ENCODE measurements at places on chromosomes 2 and 18.

DNA sequence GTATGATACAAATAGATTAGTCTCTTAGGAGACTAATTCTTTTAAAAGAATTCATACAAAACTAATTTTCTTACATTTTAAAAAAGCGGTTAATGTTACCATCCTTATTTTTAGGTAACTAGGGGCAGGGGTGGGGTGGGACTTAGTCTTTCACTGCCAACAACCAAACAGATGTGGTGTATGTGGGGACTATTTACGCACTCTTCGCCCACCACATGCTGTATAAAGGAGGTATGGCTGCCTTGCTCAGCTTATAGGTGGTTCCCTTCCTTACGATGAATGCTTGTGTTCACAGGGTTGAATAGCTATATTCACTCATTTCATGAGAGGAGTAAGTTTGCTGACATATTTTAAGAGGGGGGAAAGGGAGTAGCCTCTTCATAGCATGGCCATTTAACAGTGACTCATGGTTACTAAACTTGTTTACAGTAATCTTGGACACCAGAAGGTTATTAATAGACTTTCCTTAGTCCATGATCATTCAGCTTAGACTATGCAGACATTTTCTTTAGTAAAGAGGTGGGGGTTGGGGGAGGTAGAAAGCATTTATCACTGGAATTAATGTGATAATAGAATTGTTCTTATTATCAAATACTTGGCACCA, 61.8 kb downstream of the CAB39 start:
- no peak for DNase-seq

DNA sequence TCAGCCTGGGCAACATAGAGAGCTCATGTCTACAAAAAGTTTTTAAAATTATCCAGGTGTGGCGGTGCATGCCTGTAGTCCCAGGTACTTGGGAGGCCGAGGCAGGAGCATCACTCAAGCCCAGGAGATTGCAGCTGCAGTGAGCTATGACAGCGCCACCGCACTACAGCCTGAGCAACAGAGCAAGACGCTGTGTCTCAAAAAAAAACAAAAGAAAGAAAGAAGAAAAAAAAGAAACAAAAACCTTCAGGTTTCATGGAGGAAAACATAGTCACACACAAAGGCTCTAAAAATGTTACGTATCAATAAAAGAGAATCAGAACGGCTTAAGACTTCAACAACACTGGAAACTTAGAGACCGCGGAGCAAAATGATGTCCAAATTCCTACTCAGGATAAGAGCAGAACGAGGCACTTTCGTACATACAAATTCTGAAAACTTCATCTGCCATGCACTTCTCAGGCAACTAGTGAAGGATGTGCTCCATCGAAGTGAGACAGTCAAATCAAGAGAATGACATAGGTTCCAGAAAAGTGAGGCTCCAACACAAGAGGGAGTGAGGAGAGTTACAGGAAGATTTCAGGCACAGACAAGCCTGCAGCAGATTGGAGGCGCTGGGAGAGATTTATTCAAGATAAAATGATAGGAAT, 4.4 kb downstream of the HDLBP start:
- DNase-seq = no peak

GRCh38 chr2:150778828-150779227, 291.4 kb upstream of the RND3 start:
- no peak for DNase-seq

DNA sequence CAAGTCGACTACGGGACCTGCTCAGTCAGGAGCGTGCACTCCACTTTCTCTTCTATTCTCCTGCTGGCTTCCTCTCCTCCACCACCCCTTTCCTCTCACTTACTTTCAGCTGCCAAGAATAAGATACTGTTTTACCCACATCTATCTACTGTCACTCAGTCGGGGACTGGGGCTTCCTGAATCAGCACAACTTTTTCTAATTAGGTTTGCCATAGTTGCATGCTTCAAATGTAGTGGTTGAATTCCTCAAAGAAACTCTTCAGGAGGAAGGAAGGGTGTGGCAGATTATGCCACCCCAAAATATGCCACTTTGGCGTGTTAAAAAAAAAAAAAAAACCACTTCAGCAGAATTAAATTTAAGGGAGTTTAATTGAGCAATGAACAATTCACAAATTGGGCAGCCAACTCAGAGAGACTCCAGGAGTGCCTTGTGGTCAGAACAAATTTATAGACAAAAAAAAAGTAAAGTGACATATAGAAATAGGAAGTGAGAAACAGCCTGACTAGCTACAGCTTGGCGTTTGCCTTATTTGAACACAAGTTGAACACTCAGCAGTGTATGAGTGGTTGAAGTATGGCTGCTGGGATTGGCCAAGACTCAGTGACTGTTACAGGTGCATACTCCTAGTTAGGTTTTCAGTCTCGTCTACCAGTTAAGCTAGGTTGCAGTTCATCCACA, 32.5 kb upstream of the RMDN2 start:
- DNase-seq = no peak

DNA sequence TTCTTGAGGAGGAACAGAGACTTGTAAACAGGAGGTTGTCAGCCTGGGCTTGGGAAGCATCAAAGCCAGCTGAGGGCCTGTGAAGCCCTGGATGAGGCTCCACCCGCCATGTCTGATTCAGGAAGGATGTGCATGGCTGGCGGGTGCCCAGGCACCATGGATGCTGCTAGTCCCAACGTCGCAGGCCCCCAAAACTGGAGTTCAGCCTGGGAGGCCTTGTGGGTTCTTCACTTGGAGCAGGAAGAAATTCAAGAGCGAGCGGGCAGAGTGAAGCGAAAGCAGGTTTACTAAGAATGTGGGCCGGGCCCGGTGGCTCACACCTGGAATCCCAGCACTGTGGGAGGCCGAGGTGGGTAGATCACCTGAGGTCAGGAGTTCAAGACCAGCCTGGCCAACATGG, 12.1 kb upstream of the PXDN start:
- DNase-seq = no peak

GRCh38 chr2:189954989-189955388, 107.5 kb downstream of the MSTN start:
- DNase-seq = no peak

GRCh38 chr2:200399046-200399445, 92.6 kb downstream of the SPATS2L start:
- DNase-seq = no peak

- DNase-seq = no peak
These were observed 203.8 kb downstream of the ETAA1 start for GRCh38 chr2:67600946-67601345.

GRCh38 chr2:135475128-135475527, 55.9 kb downstream of the ZRANB3 start:
- no peak for DNase-seq
